ENCODE measurements at places on chromosomes 13 and 19. TPM values are rescaled to one million over a fixed set of nuclear protein-coding genes. Genes with fewer than 3 reads are reported as not detected.
A peak's percentile ranks its signal among the peaks of the same experiment; 100 is the strongest.

GRCh38 chr19:34733266-34733745 is 737 bp upstream of the ZNF181 start:
- peaks cover 13% of the 10 kb centered on the region for H3K4me1 ChIP-seq
- peaks cover 21% of the 10 kb centered on the region for H3K36me3 ChIP-seq
- DNase-seq, result peak; percentile 86
- peak overlapping the region; percentile 96 for H3K27ac ChIP-seq

DNA sequence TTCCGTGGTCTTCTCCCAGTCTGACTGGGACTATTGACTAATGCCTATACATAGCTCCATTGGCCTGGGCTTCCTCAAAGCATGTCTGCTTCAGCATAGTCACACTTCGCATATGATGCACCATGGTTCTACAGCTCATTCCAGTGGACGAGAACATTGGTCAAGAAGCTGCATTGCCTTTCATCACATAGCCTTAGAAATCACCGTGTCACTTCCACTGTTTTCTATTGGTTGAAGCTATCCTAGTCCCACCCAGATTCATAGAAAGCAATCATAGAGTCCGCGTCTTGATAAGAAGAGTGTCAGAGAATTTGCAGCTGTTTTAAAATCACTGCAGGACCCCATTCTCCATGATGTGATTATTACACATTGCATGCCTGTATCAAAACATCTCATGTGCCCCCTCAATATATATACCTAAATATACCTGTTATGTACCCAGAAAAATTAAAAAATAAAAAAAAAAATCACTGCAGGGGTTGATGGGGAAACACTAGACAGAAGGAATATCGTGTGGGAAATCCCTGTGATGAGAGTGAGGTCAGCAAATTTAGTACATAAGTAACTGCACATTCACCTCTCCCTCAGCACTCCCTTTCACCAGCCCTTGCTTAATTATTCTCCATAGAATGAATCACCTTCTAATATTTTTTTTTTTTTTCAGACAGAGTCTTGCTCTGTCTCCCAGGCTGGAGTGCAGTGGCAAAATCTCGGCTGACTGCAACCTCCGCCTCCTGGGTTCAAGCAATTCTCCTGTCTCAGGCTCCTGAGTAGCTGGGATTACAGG is 2.2 kb upstream of the ARHGAP33 start:
- no peak overlapping the region for H3K27ac ChIP-seq
- H3K36me3 ChIP-seq, result peaks cover 7% of the 10 kb centered on the region
- peaks cover 7% of the 10 kb centered on the region for H3K4me1 ChIP-seq
- DNase-seq, result peak; percentile 88
- H3K27me3 ChIP-seq, result no peaks in the 10 kb centered on the region
- no peak overlapping the region for H3K4me3 ChIP-seq

SPRED3 gene
- total RNA-seq, result 1.8 TPM

DNA sequence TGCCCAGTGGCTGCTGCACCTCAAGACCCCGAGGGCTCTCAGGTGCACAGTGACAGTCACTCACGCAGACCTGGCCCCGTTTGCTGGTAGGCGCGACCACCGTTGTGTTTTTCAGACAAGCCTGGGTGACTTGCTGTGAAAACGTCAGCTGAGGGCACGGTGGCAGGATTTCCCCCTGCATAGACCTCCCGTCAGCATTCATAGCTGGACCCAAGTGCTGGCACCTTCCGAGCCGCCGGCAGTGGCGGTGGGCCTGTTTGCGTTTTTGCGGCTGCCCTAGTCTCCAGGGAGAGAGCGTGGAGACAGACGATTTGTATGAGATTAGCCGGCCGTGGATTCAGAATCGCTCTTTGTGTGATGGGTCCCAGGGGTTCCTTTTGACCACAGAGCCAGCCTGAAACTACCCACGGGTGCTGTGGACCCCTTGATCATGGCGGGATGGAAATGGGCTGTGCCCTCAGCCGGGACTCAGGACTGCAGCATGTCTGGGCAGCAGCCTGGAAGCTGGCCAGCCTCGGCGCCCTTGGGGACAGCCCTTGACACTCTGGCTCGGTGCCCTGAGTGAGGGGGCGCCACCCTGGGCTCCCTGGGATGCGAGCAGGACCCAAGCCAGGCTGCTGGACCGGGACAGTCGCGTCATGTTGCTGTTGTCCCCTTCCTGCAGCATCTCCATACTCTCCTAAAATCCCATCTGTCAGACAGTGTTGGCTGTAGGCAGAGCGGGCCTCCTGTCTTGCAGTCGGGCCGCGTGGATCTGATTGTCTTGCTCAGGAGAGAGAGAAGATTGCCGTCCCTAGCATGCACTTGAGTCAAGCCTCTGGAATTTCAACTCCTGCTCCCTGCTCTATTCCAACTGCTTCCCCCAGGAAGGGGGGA is 8.6 kb downstream of the KDM4B start:
- no peaks in the 10 kb centered on the region for H3K27me3 ChIP-seq
- H3K36me3 ChIP-seq, result no peaks in the 10 kb centered on the region
- H3K27ac ChIP-seq, result peak overlapping the region; percentile 65
- H3K4me3 ChIP-seq, result peak overlapping the region; percentile 40

CFAP97D2 gene
- total RNA-seq, result not detected

- no peak for DNase-seq
- no peak overlapping the region for H3K27ac ChIP-seq
- no peaks in the 10 kb centered on the region for H3K27me3 ChIP-seq
- no peaks in the 10 kb centered on the region for H3K36me3 ChIP-seq
Measured at GRCh38 chr13:82480415-82480814, 1401.9 kb downstream of the SLITRK1 start.

DNA sequence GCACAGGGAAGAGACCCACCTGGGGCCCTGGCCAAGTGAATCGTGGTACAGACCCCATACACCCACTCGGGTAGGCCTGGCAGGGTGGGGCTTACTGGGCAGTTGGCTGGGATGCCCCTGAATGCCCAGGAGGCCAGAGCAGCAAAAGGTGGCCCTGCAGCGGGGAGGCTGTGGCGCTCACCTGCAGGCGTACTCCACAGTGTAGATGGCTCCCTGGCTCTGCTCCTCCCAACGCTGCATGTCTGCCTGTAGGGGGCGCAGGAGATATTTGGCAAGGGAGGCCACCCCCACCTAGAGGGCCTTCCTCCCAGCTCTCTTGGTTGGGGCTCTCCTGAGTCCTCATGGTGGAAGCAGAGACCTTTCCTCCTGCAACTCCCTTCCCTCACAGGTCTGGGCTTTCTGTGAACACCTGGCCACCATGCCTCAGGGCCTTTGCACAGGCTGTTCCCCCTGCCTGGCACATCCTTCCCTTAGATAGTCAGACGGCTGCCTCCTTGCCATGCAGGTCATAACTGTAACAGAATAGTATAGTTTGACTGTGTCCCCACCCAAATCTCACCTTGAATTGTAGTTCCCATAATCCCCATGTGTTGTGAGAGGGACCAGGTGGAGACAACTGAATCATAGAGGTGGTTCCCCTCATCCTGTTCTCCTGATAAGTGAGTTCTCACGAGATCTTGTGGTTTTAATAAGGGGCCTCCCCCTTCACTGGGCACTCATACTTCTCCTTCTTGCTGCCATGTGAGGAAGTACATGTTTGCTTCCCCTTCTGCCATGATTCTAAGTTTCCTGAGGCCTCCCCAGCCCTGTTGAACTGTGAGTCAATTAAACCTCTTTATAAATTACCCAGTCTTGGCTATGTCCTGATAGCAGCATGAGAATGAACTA is 5.9 kb downstream of the BORCS8 start:
- no peaks in the 10 kb centered on the region for H3K27me3 ChIP-seq
- no peak overlapping the region for H3K27ac ChIP-seq
- peak; percentile 86 for DNase-seq
- H3K4me1 ChIP-seq, result peaks cover 11% of the 10 kb centered on the region
- H3K36me3 ChIP-seq, result peaks cover 25% of the 10 kb centered on the region
- no peak overlapping the region for H3K4me3 ChIP-seq

DNA sequence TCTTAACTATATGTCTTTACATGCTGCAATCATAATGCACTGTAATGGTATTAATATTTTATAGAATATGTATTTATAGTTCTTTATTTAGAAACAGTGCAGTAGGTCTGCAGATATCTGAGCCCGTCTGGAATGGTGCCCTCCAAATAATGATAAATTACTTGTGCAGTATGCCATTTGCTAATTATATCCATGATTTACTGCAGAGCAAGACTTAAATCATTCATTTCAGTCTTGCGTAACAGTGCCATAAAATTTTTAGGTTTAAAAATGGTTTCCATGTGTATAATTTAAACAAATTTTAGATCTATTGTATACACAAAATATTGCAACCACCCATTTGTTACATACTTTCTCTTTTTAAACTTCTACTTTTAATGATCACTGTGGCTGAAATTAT is 175.1 kb downstream of the ZNF536 start:
- H3K27me3 ChIP-seq, result no peaks in the 10 kb centered on the region
- no peak overlapping the region for H3K27ac ChIP-seq
- no peaks in the 10 kb centered on the region for H3K4me1 ChIP-seq
- peak; percentile 30 for DNase-seq
- H3K36me3 ChIP-seq, result no peaks in the 10 kb centered on the region
- no peak overlapping the region for H3K4me3 ChIP-seq

- H3K27me3 ChIP-seq, result peaks cover 26% of the 10 kb centered on the region
- no peak for DNase-seq
- H3K36me3 ChIP-seq, result no peaks in the 10 kb centered on the region
- no peak overlapping the region for H3K4me3 ChIP-seq
- H3K27ac ChIP-seq, result no peak overlapping the region
Measured at GRCh38 chr13:20699715-20700114, 3.8 kb upstream of the IL17D start.

- H3K4me1 ChIP-seq, result peaks cover 20% of the 10 kb centered on the region
- peak overlapping the region; percentile 74 for H3K4me3 ChIP-seq
- DNase-seq, result peak; percentile 80
- peaks cover 23% of the 10 kb centered on the region for H3K36me3 ChIP-seq
- H3K27ac ChIP-seq, result peak overlapping the region; percentile 51
- H3K27me3 ChIP-seq, result no peaks in the 10 kb centered on the region
Measured at GRCh38 chr19:48867123-48867745, 1.2 kb downstream of the PLEKHA4 start.

ZNF560 gene
- 0.29 TPM for total RNA-seq

ICAM5 gene
- total RNA-seq, result under 0.01 TPM

GRCh38 chr19:7698583-7698982 is 3.3 kb downstream of the FCER2 start:
- no peaks in the 10 kb centered on the region for H3K4me1 ChIP-seq
- H3K4me3 ChIP-seq, result no peak overlapping the region
- no peaks in the 10 kb centered on the region for H3K36me3 ChIP-seq
- no peak overlapping the region for H3K27ac ChIP-seq

GAPDHS gene
- total RNA-seq, result not detected

All from osteoblast (primary cell).